Dermis blood vessel endothelial cell (primary cell): ENCODE measurements at places on chromosomes 7 and 10. TPM values are rescaled to one million over a fixed set of nuclear protein-coding genes. Genes with fewer than 3 reads are reported as not detected.

HECTD2 gene
- 8.5 and 8.7 TPM in 2 replicates for total RNA-seq

FRAT1 gene
- total RNA-seq: 5.4 and 6.6 TPM in 2 replicates

CARD11 gene
- 1.1 and 1.4 TPM in 2 replicates for total RNA-seq

NPC1L1 gene
- total RNA-seq: not detected in 2 replicates

PTF1A gene
- total RNA-seq: not detected in 2 replicates

INA gene
- 0.14 TPM in 1 of 2 replicates, not detected in the other for total RNA-seq

LRGUK gene
- 0.05 and 0.17 TPM in 2 replicates for total RNA-seq

ACTL6B gene
- not detected in 2 replicates for total RNA-seq

IL6 gene
- total RNA-seq: 1.0 and 1.3 TPM in 2 replicates
